DMS79 (cell line): ENCODE measurements at places on chromosomes 3 and 15.

DNA sequence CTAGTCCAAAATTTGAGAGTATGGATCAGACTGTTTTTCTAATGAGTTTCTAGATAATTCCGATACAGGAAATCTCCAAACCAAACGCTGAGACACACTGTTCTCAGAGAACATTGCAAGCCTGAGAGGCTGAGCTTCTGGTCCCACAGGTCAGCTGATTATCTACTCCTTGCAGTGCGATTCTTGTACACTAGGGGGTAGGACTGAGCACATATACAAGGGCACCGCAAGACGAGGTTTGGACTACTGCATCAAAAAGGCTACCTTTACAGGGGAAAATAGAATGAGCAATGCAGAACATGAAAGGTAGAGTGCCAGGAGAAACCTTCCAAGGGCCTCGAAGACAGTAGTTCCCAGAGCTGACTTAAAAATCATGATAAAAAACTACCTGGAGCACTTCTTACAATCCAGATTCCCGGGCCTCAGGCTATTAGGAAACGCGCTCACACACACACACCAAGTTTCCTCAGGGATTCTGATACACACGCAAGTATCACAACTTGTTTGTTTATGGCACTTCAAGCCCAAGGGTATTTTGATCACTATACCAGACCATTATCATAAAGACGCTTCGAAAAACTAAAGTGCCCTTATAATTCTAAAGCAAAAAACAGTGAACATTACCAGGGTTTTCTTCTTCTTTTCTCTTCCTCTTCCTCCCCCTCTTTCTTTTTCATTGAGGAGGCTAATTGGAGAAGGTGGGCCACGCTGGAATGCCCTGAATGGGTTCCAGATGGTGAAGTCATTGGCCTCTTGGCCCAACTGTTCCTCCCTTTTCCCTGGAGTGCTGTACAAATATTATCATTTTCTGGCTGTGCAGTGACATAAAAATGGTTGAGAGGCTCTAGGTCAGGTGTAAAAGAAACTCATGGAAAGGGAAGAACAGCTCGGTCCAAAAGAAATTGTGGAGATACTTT lies 61.8 kb downstream of the SLC12A8 start:
- no peak for DNase-seq

DNA sequence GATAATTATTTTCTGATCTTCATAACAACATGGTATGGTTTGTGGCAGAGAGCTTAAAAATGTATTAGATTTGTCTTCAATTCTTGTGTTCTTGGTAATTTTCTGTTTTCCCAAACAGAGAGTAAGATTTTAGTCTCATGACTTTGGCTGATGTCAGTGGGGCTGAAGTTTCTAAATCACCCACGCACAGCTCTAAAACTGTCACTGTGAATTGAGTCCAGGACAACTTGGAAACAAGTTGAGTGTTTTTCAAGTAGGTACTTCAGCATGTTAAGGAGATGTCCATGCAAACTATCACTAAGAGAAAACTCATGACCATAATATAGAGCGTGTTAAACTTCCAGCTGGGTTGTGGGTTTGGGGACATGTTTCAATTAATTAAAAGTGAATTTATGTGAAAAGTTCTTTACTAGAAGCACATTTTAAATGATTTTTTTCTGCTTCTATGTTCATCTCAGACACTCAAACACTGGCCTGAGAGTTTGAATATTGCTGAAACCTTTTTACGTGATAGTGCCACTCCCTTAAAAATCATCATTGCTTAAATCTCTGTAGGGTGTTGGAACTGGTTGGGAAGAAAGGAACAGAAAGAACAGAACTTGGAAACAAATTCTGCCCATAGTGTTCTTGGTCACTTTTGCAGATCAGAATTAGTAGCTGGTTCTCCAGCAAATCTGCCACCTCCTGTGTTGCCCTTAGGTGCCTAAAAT lies 89.8 kb downstream of the KLHL25 start:
- no peak for DNase-seq

DNA sequence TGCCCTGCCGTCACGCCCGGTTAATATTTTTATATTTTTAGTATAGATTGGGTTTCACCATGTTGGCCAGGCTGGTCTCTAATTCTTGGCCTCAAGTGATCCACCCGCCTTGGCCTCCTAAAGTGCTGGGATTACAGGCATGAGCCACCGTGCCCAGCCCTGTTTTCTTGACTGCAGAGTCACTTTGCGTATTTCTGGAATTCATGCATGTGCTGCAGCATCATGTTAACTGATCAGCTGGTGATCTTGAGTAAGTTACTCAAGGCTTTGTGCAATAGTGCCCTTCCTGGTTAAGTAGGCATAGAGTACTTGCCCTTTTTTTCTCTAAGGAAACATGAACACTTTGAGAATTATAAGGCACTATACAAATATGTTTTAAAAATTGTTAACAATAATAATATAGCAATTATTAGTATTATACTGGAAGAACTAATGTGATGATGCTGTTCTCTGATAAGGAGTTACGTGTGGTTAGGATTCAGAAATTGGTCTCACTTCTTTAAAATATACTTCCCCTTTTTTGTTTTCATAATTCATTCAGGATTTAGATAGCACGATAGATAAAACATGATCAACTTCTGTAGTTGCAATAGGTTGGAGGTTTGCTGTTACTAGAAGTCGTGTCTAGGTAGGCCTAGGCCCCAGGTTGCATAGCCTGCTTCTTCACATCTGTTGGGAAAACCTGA lies 33.6 kb downstream of the GPR171 start:
- no peak for DNase-seq

DNA sequence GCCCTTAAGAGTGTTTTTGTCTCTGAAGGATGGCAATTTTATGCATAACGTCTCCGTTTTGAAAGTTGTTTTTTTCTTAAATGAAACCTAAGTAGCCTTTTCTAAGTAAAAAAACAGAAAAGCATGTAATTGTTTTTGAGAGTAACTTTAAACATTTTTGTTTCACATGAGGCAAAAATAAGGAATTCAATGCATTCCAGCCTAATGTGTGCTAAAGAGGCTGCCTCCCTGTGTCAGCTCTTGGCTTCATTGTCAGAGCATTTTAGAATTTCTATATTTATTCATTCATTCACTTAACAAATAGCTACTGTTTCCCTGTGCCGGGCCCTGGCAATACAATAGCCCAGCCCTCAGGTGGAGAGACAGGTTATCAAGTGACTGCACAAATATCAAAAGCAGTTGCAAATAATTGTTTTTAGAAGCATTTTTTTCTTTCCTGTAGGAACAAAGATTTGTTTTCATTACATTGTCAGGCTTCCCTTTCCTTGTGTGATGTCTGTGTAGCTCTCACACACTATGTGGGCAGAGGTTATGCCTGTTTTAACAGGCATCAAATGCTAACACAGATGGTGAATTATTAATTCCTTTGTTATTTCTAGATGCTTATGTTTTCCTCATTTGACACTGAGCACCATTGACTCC lies 81.9 kb downstream of the CCK start:
- DNase-seq: no peak

DNA sequence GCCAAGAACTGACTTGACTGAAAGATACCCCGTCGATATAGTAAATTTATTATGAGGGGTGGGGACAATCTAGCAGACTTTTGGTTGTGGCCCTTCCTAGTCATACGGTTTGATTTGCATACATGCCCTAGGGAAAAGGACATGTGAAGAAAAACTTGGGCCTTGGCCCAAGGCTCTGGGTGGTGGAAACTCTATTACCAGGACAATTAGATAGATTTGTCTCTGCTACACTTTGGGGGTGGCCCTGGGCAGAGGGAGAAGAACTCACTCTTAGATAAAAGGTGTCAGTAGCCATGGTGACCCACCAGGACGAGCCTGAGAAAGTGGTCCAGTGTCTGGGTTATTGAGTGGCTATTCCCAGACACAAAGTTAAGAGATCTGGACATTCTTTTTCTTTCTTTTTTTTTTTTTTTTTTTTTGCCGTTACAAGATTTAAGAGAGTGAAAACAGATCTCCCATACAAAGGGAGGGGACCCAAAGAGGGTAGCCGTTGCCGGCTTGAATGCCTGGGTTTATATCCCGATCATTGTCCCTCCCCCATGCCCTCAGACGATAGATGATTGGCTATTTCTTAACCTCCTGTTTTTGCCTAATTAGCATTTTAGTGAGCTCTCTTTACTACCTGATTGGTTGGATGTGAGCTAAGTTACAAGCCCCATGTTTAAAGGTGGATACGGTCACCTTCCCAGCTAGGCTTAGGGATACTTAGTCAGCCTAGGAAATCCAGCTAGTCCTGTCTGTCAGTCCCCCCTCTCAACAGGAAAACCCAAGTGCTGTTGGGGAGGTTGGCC lies 96.4 kb upstream of the SMAD3 start:
- DNase-seq: no peak

- peak; percentile 71 for DNase-seq
Measured at GRCh38 chr3:45817831-45818522, 21.6 kb upstream of the SLC6A20 start.

GRCh38 chr3:89072642-89073041 lies 34.8 kb upstream of the EPHA3 start:
- no peak for DNase-seq

GRCh38 chr3:4520033-4520816 lies 27.1 kb downstream of the ITPR1 start:
- DNase-seq: no peak

GRCh38 chr3:195450731-195451229 lies 8.0 kb upstream of the ACAP2 start:
- peak; percentile 80 for DNase-seq

- DNase-seq: no peak
Measured at GRCh38 chr15:33716025-33716424, 252.3 kb upstream of the CHRM5 start.

- DNase-seq: peak; percentile 70
Measured at GRCh38 chr3:132071043-132071442, 36.2 kb upstream of the CPNE4 start.

DNA sequence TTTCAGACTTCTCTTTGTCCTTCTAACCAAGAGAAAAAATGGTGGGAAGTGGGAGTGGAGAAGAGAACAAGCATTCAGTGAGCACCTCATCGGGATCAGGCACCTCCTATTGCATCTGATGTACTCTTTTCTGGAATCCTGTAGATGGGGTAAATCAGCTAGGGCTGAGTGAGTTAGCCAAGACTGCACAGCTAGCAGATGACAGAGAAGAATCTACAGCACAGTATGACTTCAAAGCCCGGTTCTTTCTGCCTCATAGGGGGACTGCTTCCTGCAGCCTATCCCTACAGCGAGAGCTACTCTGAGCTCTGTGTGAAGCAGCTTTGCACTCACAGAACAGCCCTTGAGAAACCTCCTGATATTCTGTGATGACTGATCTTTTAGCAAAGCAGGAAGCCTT lies 275.2 kb upstream of the MEIS2 start:
- DNase-seq: no peak

DNA sequence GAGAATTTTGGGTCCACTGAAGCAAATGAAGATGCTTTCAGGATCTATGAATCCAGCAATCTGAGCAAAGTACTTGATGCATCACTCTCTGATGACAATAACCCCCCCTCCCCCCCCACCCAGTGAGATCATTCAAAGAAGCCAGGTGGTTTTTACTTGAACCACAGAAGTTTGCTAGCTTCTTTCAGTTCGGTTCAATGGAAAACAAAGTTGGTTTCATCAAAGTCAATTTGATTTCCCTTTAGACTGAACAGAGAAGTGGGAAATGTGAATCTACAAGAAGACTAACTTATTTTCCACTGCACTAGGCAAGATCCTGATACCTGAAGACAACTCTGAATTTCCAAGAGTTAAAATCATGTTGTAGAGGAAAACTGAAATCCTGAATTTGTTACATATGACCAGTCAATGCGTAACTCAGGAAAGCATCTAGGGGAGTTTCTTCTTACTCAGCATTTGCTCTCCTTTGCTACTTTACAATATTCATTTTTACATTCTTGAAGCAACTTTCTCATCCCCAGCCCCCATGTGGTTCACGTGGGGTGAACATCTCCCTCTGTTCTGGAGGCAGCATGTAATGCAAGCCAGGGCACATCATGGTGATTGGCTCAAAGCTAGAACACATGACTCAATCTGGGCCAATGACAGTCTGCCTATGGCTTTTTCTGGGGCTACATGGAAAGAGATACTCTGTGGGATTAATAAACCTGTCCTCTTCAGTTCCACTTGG lies 572.6 kb downstream of the FOXP1 start:
- DNase-seq: no peak

DNA sequence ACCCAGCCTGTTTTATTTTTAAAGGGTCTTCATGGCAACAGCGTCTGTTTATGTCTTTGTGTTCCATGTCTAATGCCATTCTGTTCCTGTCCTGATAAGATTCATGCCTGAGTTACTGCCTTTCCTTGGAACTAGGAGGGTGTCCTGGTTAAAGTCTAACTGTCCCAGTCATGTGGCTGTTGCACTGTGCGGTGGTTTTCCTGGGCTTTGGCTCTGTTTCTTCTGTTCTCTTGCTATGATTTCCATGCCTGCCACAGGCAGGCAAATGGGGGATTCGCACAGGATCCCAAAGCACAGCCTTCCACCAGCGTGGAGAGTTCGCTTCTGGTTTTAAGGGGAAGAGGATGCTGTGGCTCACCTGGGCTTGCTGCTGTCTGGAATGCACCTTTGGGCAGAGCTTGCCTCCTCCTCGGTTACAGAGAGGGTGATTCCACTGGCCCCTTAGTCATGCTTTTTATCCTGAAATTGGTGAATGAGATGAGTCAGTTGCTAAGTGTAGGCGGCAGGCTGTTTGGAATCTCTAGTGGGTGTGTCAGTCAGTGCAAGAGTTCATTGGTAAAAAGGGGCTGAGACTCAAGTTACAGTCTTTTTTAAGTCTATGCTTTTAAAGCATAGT lies 86.8 kb downstream of the CCK start:
- DNase-seq: no peak

- no peak for DNase-seq
Measured at GRCh38 chr3:120263792-120264191, 21.2 kb downstream of the GPR156 start.

- no peak for DNase-seq
Measured at GRCh38 chr3:10387881-10388609, 67.1 kb upstream of the SEC13 start.

GRCh38 chr15:78985859-78986475 lies 41.1 kb upstream of the CTSH start:
- no peak for DNase-seq

DNA sequence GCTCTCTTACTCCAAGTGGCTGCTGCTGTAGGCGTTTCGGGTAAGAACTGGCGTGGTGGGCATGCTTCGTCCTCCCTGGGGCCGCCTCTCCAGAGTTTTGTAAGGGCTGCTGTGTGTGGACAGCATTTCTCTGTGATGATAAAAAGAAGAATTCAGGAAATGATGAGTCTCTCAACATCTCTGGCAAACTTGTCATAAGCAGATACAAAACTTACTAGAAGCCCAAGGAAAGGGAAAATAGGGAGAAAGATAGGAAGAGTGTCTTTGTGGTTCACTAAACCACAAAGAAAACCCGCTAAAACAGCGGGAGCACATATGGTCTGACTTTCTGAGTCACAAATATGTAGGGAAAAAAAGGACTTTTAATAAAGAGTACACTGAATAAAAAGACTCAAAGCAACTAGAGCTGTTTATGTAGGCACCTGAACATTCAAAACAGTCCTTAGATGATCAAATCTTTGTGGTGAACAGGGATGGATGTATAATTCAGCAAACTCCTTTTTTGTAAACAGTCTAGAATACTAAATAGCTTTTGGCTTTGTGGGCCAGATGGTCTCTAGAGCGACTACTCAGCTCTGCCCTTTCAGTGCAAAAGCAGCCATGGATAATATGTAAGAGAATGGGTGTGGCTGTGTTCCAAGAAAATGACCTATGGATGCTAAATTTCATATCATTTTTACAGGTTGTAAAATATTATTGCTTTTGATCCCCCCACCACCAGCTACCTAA lies 60.4 kb upstream of the LMOD3 start:
- DNase-seq: no peak

GRCh38 chr3:142366434-142366833 lies 81.4 kb downstream of the XRN1 start:
- DNase-seq: no peak

- no peak for DNase-seq
Measured at GRCh38 chr3:146470425-146470990, 1.1 kb upstream of the PLSCR2 start.

GRCh38 chr3:42247576-42248027 lies 18.4 kb downstream of the CCK start:
- peak; percentile 23 for DNase-seq
